Epithelial cell of esophagus (primary cell): ENCODE measurements at places on chromosomes 11 and 22.

- DNase-seq, result no peak
Observed at GRCh38 chr11:9862981-9863380, 199.1 kb downstream of the SWAP70 start.

GRCh38 chr11:123233280-123233974 lies 38.4 kb upstream of the CLMP start:
- DNase-seq, result no peak

DNA sequence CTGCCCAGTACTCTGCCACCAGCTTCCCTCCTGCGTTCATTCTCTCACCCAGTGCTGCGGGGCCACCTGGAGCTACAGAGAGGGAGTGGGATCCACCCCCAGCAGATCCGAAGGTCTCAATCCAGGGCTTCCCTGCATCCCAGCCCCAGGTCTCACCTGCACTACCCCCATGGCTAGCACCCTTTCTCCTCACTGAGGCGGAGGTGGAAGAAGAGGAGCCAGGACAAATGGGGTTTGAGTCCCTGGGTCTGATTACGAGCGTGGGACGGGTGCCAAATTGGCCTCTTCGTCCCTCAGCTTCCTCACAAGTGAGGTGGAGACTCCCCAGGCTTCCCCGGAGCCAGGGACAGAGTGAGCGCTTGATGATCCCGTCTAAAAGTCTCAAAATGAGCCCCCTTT lies 64.2 kb downstream of the NFAM1 start:
- DNase-seq, result no peak

- no peak for DNase-seq
Observed at GRCh38 chr11:59708537-59708936, 5.1 kb downstream of the OR10V1 start.

DNA sequence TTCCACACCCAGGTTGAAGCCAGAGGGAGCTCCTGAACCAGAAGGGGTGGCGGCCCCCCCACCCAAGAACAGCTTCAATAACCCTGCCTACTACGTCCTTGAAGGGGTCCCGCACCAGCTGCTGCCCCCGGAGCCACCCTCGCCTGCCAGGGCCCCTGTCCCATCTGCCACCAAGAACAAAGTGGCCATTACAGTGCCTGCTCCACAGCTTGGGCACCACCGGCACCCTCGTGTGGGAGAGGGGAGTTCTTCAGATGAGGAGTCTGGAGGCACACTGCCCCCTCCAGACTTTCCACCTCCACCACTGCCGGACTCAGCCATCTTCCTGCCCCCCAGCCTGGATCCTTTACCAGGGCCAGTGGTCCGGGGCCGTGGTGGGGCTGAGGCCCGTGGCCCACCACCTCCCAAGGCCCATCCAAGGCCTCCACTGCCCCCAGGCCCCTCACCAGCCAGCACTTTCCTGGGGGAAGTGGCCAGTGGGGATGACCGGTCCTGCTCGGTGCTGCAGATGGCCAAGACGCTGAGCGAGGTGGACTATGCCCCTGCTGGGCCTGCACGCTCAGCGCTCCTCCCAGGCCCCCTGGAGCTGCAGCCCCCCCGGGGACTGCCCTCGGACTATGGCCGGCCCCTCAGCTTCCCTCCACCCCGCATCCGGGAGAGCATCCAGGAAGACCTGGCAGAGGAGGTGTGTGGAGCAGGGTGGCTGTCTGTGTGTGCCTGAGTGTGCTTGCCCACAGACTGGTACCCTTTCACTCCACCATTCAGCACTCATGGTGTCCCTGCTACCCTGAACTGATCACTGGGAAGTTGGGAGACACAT lies 6.7 kb downstream of the PHOX2A start:
- DNase-seq, result no peak

DNA sequence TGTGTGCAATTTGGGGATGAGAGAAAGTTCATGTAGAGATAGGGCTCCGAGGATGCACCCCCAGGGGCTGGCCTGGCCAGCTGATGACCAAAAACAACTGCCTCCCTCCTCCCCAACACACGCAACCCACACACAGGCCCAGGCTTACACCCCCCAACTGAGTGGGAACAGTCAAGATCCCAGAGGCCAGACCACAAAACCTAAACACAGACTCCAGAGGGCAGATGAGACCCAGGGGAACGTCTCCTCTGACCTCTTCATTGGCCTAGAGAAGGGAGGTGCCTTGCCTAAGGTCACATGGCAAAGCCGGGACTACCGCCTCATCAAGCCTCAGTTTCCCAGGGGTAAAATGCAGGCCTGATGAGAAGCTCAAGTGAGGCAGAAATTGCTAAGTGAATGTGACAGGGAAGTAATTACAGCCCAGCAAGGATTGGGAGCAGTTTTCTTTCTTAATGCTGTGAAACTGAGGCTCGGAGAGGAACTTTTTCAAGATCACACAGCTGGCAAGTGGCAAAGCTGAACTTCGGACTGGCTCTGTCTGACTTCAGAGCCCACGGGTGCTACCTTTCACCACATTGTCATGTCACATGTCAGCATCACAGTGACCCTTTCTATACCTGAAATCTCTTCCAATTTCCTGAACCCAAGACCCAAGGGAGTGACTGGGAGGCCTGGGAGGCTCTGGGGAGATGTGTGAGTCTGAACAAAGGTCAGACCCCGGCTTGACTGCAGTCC lies 69.9 kb upstream of the WNT11 start:
- DNase-seq, result no peak

DNA sequence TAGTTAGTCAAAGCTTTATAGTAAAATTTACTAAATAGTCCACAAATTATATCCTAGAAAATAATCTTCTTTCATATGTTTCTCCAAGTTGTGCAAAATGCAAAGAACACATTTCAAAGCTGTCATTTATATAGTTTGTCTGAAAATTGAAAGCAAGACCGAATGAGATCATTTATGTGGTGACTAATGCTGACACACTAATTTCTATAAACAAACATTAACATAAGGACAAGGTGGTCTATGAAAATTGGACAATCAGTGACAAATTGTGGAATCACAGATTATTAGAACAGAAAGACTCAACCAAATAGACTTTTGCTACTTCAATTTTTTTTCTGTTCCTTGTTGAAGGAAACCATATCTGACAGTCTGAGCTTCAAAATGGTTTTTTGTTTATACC lies 1056.1 kb downstream of the LRRC4C start:
- DNase-seq, result peak; percentile 1

GRCh38 chr11:5368502-5369043 lies 15.0 kb upstream of the OR51M1 start:
- no peak for DNase-seq

GRCh38 chr22:40325315-40325714 lies 21.0 kb upstream of the ADSL start:
- DNase-seq, result no peak

DNA sequence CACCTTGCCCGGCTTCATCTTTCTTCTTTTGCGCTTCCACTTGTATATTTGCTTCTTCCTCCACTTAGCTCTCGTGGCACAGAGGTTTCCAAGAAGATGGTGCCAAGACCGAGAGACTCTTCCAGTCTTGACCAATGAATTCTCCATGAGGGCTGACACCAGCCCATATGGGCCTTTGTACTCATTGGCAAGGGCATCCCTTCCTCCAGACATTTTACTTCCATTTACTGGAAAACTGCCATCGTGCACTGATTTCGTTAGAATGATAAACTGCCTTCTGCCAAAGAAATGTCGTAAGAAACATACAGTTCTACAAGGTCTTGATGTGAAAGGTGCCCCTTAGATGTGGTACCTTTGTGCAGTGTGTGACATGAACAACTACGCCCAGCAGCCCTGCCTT lies 4.7 kb upstream of the MIEF1 start:
- DNase-seq, result no peak

DNA sequence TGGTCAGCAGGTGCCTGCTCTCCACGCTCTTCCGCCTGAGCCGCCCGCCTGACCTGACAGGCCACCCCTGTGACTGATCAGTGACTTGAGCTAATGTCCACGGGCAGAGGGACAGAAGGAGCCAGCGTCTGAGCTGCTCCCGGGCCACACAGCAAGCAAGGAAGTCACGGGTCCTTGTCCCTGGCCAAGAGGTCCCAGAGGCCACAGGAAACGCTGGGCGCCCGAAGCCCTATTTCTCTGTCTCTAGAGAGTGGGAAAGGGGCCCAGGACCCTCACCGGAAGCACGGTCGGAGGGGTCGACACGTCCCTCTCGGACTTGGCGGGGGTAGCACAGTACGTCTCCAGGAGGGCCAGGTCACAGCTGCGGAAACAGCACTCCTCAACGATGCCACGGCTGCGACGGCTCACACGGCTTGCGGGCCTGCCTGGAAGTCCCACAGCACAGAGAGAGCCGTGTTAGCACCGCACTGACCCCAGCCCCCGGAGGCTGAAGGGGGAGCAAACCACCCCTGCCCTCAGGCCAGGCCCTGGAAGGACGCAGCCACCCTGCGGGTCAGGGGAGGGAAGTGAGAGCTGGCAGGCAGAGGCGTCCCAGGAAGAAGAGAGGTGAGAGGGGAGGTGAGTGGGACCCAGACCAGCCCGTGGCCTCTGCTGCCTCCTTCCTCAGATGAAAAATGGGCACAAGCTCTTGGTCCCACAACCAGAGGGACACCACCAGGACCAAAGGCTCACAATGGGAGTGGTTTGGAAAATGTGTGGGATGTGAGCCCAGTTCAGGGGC lies 5.8 kb downstream of the IGF2 start:
- no peak for DNase-seq

DNA sequence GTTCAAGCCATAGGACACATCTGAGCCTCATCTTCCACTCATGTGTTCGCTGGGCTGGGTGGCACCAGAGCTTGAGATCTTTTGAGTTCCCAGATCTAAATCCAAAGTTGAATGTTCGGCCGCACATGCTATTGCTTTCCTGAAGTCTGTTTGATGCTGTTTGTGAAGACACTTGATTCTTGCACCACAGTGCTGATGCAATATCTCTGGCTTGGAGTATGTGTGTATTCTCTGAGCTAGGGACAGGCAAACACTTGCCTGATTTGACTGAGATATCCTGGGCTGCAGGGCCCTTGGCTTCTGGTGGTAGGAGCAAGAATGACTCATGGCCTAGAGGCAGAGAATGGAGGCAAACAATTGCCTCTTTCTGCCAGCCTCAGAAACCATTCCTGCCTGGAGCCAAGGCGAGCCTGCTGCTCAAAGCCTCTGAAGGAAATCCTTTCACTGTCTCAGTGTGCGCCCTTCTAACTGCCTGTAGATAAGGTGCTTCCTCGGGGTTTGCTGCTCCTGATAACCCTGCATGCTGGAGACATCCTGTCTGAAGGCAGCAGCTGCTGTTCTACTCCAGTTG lies 73.0 kb downstream of the CYB5R2 start:
- DNase-seq, result peak; percentile 100

DNA sequence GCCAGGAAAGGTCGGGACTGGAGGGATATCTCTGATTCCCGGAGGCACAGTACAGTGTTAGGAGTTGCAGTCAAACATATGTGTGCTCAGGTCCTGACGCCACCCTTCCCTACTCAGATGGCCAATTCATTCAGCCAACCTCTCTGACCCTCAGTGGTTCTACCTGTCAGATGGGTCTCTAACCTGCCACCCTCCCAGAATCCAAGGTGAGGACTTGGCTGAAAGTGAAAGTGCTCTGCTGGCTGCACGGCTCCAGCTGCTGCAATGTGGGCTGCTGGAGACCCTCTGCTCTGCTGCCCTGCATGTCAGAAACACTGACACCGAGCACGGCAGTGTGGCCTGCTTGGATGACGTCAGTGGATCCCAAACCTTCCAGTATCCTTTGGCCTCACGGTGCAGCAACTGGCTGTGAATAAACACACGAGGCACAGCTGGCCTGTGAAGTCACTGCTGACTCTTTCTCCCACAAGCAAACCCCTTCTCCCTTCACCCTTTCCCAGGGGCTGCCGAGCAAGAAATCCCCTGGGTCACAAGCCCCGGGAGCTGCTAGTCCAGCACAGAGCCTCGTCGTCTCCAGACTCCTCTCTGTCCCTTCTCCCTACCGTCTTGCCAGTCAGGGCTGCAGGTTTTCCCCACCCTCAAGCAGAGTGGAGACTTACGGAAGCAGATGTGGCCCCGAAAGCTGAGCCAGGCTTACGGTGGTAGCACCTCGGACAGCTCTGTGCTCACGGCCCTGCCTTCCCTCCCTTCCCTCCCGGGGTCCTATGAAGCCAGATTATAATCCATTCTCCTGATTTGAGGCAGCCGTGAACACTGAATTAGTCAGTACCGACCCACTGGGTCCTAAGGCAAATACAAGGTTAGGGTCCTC lies 24.3 kb downstream of the KIAA0930 start:
- no peak for DNase-seq

GRCh38 chr22:49950396-49950994 lies 10.1 kb upstream of the PIM3 start:
- DNase-seq, result no peak

GRCh38 chr11:122584670-122585069 lies 70.9 kb upstream of the UBASH3B start:
- DNase-seq, result no peak

DNA sequence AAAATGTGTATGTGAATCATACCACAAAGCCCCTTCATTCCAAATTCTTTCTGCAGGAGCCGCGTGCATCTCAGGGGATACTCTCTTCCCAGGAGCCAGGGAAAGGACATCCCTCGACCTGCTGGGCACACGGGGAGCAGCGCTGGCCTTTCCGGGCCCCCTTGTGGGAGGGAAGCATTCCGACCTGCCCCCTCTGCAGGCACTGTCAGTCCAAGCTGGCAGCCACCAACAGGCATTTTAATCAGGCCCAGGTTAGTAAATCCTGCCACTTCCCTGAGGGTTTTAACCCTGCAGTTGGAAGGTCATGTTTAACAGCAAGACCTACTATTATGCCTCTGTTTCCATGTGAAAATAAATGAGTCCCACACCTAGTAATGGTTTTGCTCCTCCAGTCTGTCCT lies 391.5 kb downstream of the SHANK2 start:
- no peak for DNase-seq

DNA sequence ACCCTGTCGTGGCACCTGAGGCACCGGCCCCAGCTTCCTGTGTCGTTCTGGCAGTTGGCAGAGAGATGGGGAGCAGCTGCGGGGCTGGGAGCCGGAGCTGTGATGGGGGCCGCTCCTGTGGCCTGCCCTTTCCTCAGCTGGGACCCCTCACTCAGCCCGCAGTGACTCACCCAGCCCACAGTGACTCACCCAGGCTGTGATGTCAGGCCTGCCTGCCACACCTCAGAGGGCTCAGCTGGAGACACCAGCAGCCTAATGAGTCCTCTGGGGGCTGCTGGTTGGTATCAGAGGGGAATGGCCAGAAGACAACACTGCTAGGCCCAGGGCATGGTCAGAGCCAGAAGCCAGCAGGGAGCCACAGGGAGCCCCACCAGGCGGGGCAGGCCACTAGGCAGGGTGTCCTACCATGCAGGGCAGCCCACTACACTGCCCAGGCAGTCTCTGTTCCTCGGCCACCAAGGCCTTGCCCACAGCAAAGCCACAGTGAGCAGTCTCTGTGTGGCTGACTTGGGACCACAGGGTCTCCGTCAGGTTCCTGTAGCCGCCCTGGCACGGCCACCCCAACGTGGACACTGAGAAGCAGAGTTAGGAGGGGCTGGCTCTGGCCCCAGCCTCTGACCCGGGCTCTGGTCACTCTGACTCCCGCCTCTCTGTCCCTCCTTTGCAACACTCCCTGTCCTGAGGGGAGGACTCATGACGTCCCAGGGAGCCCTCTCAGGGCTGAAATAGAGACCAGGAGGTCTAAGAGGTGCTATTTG lies 4.2 kb upstream of the FXYD2 start:
- peak; percentile 76 for DNase-seq

DNA sequence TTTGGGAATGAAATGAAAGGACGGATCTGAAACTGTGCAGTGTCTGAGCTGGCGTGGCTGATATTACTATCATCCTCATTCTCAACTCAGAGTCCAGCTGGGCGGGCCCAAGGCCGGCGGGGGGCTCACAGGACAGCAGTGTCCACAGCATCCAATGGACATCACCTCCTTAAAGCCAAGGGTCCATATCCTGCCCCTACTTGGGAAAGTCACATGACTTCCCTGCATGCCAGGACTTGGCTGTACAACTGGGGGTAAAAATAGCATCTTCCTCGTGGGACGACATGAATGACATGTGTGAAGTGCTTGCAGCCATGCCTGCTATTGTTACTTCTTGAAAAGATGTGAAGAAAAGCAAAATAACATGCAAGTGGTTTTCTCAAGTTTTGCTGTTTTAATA lies 82.3 kb downstream of the TRMU start:
- no peak for DNase-seq
